Dermis microvascular lymphatic vessel endothelial cell (primary cell): ENCODE measurements at places on chromosomes 6 and 20. TPM values are rescaled to one million over a fixed set of nuclear protein-coding genes. Genes with fewer than 3 reads are reported as not detected.

L3MBTL3 gene
- 35.5 and 39.2 TPM in 2 replicates for total RNA-seq

SLC22A23 gene
- 29.4 and 52.6 TPM in 2 replicates for total RNA-seq

GRCh38 chr6:4913705-4914419, 90.0 kb downstream of the RPP40 start:
- peak; percentile 67 for DNase-seq

- DNase-seq = no peak
Measured at GRCh38 chr20:41340327-41341055, at the start of gene LPIN3. Gene LPIN3, plus strand, starts transcription at chr20:41340821. Its CDS starts 4,983 bp downstream, at chr20:41345804.

DNA sequence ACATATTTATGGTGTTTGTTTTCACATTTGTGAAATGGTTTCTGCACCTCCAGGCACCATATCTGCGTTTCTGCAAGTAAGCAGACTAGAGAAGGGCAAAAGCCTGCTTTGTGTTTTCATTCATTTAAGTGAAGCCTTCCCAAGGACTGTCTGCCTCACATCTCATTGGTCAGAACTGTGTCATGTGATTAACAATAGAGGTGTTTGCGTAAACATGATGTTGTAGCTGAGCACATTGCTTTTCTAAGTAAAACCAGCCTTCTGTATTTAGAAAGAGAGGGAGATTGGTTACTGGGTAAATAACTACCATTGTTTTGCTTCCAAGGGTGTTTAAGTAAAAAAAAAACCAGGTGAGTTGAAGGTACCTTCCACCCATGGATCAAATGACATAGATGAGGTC, 39.7 kb downstream of the SH3BGRL2 start:
- no peak for DNase-seq

GRCh38 chr6:109236115-109237076, 141.1 kb downstream of the CEP57L1 start:
- DNase-seq = no peak

DNA sequence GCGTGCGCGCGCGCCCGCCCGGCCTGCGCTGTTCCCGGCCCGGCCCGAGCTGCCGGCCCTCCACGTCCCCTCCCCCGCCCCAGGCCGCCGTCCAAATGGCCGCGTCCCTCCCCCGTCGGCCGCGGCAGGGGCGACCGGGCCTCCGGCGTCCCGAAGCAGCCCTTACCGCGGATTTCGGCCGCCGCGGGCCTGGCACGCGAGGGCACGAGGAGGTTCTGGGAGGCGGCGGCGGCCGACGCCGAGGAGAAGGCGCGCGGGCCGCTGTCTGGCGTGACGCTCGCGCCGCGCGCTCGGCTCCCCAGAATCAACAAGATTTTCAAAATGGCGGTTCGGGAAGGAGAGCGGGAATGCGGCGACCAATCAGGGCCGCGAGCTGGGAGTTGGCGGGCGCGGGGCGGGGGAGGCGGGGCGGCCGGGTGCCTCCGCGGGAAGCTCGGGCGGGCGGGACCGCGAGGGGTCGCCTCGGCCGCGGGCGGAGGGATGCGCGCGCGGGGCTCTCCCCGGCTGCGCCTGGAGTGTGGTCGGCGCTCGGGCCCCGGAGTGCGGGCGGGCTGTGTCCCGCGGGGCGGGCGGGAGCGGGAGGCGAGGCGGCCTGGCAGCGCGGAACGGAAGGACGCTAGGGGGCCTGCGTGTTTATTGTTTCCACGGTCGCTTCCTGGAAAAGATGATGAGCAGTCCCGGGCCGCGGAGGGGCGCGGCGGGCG, at the start of gene DEK:
TSS of gene DEK (minus strand) at position 312 of the 704 bp plus-strand sequence. CDS start 543 bp downstream, outside the sequence.
- peak; percentile 72 for DNase-seq

DNA sequence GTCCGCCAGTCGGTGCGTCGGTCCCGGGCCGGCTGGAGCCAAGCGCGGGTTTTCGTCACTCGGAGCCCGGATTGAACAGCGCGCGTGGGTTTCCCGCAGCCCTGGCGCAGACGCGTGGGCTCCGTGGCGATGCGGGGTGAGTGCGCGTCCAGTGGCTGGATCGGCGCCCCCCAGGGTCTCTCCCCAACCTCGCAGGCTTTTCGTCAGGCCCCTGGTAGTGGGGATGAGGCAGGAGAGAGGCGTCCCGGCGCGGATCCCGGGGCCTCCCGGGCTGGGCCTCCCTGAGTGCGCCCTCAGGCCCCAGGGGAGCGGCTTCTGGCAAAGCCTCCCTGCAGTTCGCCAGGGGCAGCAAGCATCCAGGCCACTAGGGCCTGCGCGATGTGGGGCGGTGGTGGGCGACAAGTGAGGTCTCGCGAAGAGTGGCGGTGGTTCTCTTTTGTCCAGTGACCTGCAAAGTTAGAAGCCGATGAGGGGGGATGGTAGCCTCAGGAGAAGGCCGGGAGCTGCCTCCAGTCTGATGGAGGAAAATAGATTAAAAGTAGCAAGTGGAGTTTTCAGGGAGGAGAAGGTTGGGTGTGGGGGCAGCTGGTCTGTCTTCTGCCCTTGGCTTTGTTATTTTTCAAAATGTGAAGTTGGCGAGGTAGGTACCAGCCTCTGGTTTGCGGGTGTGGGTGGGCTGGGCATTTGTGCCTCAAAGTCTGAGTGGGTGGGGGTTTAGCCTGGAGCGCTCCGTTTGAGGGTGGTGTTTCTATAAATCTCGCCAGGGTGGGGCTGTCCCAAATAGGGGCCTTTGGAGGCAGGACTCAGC, 1.6 kb downstream of the TOX2 start:
- DNase-seq = peak; percentile 7

DNA sequence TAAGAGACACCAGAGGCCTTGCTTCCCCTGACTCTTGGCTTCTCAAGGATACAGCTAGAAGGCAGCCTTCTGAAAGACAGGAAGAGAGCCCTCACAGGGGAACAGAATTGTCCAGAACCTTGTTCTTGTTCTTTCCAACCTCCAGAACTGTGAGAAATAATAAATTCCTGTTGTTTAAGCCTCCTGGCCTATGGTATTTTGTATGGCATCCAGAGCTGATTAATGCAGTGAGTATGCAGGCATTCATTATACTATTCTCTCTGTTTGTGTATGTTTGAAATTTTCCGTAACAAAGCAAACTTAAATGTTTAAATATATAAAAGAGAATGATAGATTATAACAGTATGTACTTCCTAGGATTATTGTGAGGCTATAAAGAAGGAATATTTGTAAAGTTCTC, 903.4 kb upstream of the FLRT3 start:
- no peak for DNase-seq

GRCh38 chr20:44196271-44196670, 9.3 kb upstream of the JPH2 start:
- DNase-seq = no peak

DNA sequence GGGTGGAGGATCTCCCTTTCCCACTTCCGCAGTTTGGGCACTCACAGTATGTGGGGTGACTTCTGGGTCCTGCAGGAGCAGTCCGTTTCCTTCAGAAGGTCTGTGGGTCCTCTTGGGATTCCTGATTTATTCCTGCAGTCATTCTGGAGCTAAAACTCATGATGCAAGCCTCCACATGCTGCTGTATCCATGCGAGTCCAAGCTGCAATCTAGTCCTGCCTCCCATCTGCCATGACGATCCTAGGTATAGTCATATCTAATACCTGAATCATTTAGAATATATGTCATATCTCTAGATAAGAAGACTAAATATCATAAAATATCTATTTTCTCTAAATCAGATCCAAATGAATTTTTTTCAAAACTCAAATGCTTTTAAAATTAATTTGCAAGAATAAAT, 103.4 kb upstream of the AHI1 start:
- no peak for DNase-seq

DNA sequence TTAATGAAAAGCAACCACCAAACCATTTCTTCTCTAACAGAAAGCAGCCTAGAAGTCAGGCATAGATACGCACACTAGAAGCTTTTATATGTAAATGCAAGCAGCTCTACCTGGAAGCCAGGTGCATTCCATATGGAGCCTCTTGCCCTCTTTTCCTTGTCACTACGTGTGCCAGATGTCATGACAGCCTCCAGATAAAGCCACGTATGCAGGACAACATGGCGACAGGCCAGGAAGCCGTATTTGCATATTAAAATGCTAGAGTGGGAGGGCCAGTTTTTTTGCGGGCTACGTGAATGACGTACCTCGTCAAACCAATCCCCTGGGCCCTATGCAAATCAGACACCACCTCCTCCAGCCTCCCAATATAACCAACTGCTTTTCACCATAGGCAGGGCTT, 308.1 kb upstream of the SPTLC3 start:
- DNase-seq = no peak

- peak; percentile 9 for DNase-seq
Measured at GRCh38 chr20:50678169-50678898, 13.0 kb downstream of the RIPOR3 start.

- DNase-seq = no peak
Measured at GRCh38 chr6:161109366-161109765, 117.8 kb downstream of the MAP3K4 start.

- DNase-seq = peak; percentile 49
Measured at GRCh38 chr6:145814035-145814500, 527 bp downstream of the FBXO30 start.
